IMR-90 (cell line): ENCODE measurements at places on chromosomes 1 and 21. TPM values are rescaled to one million over a fixed set of nuclear protein-coding genes. Genes with fewer than 3 reads are reported as not detected.

Gene NUP133
- 13.4 and 14.1 TPM in 2 replicates for polyA plus RNA-seq

Gene TRIM58
- 0.79 and 0.91 TPM in 2 replicates for polyA plus RNA-seq

Gene SAMD11
- polyA plus RNA-seq, result 22.9 and 31.9 TPM in 2 replicates

Gene SLAMF9
- 0.27 and 0.67 TPM in 2 replicates for polyA plus RNA-seq

Gene ZBTB40
- 5.2 and 6.0 TPM in 2 replicates for polyA plus RNA-seq

Gene LHX8
- polyA plus RNA-seq, result not detected in 2 replicates
